Left ventricle myocardium inferior (tissue), 1 donor: ENCODE measurements at places on chromosomes 5 and 9.

DNA sequence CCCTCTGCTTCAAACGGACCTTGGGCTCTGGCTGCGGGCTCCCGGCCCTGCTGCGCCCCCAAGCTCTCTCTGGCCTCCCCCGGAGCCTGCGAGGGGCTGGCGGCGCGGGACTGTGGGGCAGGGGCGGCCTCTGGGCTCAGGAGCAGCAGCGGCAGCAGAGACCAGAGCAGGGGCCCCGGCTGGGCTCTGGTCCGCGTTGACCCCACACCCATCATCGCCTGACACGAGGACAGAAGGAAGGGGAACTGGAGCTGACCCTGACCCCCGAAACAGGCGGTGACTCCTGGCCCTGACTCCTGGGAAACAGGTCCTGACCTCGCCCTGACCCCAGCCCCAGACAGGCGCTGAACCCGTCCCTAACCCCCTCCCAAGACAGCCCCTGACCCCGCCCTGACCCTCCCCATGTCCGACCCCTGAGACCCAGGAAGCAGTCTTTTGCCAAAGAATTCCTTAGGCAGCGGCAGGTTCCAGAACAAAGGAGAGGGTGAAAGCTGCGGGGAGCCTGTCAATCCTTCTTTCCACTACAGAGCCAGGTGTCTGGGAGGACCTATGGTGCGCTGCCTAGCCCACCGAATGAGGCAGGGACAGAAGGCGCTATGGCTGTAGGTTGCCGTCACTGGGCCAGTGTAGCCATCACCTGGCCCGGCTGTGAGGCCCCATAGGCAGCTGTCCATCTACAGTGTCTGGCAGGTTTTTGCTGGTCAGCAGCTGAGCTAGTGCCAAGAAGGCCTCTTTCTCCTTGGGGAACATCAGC, 74.7 kb upstream of the SPTLC1 start:
- no peak for DNase-seq

- no peak for DNase-seq
Observed at GRCh38 chr5:90916947-90917800, 358.6 kb downstream of the ADGRV1 start.

- no peak for DNase-seq
Observed at GRCh38 chr9:86605303-86605702, 251.1 kb upstream of the TUT7 start.

DNA sequence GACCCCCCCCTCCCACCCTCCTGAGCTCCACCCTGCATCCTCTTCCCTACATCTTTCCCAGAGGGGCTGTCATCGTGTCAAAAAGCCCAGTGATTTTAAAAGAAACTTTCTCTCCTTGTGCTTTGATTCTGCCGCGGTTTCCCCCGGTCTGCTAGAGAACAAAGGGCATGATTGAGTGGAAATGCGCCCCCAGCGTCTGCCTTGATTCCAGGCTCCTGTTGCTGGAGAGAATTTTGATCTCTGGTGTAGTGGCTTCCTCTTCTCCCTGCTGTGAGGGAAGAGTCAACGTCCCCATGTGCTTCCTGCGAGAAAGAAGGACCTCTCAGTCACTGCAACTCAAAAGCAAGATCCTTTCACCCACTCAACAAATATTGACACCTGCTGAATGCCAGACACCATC, 61.9 kb upstream of the RAPGEF1 start:
- no peak for DNase-seq

DNA sequence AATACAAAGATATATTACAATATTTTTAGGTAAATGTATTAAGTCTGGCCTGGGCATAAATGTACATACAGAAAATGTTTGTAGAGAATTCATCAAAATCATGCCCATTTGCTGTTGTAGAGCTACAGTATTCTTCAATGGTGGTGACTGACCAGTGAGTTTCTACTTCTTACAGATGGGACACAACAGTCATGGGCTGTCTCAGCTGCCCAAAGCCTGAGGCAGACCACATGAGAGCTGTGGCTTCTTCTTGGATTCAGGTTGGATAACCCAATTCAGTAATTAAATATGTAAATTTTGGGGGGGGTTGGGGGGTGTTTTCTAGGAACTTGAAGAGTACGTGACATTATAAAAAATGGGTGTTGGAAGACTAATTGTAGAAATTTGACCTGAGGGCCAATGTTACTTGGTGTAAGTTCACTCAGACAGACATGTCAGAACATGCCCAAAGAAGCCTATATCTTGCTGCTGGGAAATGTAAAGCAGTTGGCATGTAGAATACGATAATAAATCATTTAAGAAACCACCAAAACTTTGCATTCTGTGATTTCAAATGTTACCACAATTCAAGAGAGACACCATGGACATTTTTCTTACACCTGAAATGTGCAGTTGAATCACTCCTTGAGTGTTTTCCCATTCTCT, 17.9 kb downstream of the STARD4 start:
- DNase-seq = no peak

GRCh38 chr5:178331491-178331996, 98.9 kb upstream of the PHYKPL start:
- peak; percentile 73 for DNase-seq

- DNase-seq = no peak
Observed at GRCh38 chr5:146574713-146575112, 58.7 kb upstream of the GPR151 start.

DNA sequence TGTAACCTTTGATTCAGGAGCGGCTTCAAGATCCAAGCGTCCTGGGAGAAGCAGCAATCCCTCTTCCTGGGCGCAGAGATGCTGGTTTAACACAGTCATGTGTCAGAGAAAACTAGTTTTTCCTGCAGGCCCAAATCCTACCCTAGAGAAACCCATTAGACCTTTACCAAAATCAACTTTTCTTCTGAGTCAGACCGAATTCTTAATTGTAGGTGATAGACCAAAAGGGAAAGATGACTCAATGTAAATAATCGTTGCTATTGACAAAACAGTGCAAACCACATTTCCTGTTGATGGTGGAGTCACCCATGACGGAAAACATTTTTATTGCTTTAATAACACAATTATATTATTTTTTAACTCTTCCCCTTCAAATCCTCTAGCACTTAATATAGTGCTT, 40.1 kb downstream of the SLC1A1 start:
- DNase-seq = no peak

- no peak for DNase-seq
Observed at GRCh38 chr5:149490599-149491485, 60.4 kb downstream of the CSNK1A1 start.

GRCh38 chr5:133219296-133219695, 167.5 kb downstream of the HSPA4 start:
- no peak for DNase-seq

DNA sequence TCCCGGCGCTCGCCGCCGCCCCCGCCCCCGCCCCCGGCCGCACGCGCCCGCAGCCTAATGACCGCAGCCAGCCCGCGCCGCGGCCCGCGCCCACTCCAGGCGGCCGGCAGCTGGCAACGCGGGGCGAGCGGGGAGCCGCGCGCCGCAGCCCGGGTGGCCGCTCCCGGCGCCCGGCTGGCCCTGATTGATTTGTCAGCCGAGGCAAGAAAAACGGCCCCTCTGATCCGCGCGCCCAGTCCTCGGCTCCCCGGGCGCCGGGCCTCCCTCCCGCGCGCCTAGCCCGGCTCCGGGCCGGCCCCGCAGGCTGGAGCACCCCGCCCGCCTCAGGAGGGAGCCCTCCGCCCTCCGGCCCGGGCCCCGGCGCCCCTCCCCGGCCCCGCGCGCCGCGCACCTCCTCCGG, 11.9 kb upstream of the LHX2 start:
- DNase-seq = no peak

- no peak for DNase-seq
Observed at GRCh38 chr5:107794741-107795140, 124.0 kb upstream of the EFNA5 start.

DNA sequence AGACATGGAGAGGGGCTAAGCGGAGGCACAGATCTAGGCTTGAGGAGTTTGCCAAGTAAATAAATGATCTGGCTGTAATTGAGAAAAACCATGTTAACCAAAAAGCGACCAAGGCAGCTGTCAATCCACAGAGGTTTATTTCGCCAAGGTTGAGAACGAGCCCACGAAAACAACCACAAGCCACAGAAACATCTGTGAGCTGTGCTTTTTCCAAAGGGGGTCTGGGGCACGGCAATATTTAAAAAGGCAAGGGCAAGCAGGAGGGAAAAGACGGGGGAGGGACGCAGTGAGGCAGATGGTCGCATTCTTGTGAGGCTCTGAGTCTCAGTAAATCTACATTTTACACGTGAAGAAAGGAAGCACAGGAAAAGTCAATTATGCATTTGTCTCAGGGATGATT, 25.4 kb downstream of the CCT5 start:
- DNase-seq = no peak

GRCh38 chr9:85964949-85965348, 24.0 kb downstream of the NAA35 start:
- DNase-seq = no peak

DNA sequence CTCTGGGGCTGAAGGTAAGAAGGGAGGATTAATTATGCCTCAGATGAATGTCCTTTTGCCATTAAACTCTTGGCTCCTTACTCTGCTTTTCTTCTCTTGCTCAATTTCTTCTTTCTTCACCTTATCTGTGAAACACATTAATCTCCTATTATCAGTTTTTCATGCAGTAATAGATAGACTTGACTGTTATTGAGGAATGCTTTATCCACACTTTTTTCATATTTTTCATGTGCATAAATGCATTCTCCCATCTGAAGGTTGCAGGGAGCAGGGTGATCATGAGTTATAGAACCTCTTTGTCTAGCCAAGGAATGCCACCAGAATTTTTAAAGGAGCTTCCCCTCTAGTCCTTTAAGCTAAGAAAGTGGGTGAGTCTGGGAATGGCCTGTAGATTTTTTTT, 66.4 kb upstream of the CD180 start:
- DNase-seq = no peak

DNA sequence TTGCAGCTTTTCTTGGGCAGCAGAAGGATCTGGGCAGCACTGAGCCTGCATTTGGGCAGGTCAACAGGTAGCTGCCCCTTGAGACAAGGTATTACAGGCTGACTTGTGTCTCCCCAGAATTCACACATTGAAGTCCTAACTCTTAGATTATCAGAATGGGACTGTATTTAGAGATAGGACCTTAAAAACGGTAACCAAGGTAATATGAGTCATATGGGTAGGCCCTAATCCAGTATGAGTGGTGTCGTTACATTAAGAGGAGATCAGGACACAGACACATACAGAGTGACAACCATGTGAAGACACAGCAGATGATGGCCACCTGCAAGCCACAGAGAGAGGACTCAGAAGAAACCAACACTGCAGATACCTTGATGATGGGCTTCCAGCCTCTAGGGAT, 3.2 kb downstream of the C1QTNF2 start:
- DNase-seq = no peak

DNA sequence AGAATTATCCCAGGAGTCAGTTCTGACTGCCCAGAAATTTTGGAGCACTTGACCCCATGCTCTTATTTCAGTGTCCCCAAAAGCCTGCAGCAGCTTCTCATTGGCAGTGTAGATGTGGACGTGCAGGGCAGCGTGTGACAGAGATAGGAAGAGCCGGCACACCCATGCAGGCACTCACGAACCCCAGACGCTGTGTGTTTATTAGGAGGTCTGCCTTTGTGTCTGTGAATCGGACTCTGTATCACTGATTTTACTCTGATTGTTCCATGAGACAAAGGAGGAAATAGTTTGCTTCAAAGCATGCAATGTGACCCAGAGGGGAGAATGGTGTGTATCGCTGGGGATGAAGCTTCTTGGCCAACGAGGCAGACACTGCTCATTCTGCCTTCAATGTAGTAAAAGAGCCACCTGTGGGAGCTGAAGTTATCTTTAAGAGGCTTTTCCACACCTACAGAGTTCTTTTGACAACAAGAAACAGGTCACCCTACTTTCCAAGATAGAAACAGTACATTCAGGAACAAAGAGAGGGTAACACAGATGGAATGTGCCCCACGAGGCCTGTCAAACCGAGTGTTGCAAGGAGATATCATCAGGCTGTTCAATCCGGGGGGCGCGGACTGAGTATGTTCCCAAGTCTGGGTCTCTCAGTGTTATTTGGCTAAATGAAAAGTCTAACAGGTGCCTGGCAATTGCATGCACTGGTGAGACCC, 224.0 kb downstream of the NTRK2 start:
- no peak for DNase-seq

GRCh38 chr5:78354066-78354670, 6.2 kb upstream of the SCAMP1 start:
- no peak for DNase-seq

DNA sequence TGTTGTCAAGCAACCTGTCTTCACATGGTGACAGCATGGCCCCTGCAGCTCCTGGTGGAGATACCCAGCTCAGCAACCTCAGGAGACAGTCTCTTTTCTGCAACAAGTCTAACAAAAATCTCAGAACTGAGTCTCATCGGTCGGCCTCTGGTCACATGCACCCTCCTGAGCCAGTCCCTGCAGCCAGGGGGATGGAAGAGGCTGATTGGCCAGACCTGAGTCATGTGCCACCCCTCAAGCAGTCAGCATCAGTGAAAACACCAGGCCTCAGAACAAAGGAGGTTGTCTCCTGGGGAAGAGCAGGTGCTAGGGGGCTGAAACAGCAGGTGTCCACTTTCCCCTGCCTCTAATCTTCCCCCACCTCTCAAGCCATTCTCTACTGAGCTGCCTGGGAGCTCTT, 54.4 kb downstream of the SMIM23 start:
- no peak for DNase-seq

DNA sequence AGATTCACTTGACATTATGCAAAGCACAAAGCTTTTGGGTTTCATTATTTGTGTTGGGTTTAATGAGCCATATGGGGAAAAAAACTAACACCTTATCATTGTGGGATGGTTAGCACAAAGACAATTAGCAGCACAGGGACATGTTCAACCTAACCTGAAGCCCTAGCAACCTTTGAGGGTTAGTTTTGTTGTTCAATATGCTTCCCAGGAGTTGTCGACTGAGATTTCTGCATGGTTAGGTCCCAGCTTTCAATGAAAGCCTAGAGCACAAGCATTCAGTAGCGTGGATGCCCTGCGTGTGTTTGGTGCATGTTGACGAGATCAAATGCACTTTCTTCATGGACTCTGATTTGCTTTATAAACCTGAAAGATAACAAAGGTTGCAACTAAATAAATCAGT, 565.2 kb upstream of the TLE4 start:
- no peak for DNase-seq

- DNase-seq = no peak
Observed at GRCh38 chr9:78592811-78593210, 295.9 kb downstream of the PSAT1 start.

DNA sequence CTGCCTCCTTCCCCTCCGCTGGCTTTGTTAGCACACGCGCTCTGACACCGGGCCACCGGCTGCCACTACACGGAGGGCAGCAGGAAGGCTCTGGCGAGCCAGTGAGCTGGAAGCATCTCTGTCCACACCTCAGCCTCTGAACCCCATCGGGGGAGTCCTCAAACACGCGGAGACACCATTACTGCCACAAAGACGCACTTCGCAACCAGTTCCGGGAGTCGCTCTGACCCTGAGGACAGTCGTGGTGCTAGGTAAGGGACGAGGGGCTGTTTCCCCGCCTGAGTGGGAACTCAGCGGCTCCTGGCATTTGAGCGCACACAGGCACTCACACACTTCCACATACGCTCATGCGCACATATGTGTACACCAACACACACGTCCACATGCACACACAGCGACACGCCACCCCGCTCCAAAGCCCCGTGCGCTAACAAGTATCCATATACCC, 160.0 kb downstream of the C9orf152 start:
- DNase-seq = peak; percentile 21
